ENCODE measurements at places on chromosomes 12 and 14.

GRCh38 chr14:43541356-43541755 lies 965.7 kb downstream of the FSCB start:
- DNase-seq: no peak

DNA sequence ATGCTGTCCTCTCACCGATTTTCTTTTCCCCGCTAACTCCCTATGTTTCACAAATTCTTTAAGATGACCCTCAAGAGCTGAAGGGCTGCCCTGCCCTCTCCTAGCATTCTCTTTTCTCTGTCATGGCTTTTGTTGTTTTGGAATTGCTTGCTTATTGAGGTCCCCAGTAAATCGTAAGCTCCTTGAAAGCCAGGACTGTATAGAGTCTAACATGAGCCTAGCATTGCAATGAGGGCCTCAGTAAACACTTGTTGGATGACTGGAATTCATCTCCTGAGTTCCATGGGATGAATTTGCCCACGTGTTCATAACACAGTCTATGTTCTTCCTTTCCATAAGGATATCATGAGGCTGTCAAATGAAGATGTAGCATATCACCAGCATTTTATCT lies 92.2 kb downstream of the APAF1 start:
- DNase-seq: no peak

DNA sequence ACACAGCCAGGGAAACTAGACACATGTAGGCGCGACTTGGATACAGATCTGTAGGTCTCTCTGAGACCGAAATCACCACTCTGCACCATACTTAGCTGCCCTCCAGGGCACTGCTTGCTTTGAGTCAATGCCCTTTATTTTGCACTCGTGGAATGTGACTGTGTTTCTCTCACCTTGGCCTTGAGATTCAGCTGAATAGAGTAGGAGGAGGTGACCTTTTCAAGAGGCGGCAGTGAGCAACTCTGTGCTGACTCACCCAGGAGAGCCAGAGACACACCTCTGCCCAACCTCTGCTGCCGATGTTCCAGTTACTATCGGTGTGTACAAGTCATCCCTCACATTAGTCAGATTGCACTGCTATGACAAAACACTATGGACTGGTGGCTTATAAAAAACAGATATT lies 583.4 kb downstream of the VRK1 start:
- peak; percentile 60 for DNase-seq

DNA sequence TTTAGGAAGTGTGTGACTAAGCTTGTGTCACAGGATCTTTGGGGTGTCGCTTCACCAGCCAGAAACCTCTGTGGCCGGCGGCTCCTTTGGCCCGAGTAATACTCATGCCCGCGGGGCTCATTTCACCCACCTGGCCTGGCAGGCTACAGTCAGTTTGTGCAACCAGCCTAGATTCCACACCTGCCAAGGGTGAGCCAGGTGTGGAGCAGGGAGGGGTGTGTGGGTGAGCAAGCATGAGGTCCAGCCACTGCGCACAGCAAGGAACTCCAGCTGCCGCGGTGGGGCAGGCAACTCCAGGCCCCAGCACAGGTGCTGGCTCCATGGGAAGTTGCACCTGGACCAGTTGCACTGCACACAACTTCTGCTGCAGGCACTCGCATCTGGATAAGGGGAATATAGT lies 462.3 kb upstream of the LRFN5 start:
- no peak for DNase-seq

DNA sequence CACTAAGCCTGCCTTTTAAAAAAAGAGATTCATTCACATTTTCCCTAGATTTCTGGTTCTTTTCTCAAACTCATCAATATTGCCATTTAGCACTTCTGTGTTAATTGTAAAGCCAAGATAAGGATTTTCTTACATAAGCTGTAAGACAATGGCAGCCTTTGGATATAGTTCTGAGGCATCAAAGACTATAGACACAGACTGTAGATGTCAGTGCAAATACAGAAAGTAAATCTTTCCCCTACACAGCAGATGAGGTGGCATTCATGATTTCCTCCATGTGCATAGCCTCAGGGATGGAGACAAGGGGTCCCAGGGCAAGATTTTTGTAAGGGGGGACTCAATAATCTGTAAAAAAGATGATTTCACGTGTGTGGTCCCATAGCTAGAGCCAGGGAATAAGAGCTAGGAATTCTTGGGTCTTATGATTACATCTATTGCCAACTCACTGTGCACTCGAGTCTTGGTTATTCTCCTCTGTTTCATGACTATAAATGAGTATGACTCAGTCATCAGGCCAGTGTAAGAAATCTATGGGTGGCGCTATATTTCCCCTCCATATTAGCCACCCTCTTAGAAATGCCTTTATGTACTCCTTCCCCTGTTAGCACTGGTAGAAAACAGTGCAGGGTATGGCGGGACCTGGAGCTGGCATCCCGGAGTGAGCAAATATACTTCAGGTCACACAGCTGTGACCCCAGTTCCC lies 207.5 kb downstream of the EXOC5 start:
- DNase-seq: no peak

DNA sequence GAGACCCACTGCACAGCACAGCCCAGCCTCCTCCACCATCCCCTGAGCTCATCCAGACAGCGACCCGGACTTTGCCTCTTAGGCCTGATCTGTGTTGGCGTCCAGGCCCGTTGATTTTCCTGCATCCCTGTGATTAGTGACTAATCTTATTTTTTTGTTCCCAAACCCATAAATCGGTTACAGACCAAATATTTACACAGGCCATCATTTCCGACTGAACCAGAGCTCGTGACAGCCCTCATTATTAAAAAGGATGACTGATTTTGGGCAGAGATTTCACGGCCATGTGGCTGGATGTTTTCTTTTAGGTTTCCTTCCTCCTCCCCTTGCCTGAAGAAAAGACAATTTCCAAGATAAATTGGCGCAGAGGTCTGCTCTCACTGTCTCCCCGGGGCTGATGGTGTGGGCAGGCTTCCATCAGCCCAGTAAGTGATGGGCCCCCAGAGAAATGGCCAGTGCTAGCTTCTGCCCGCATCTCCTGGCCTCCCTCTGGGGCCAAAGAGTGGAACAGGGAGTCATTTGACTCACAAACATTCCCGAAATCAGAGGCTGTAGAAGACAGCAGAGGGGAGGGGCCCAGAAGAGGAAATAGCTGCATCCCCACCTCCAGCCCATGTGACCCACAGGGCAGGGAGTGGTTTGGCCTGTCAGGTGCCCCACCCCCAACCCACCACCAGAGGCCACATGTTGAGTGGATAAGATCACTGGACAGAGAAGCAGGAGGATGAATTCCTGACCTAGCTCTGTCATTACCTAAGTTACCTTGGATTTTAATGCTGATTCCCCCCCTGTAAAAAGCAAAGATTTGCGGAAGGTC lies 283.5 kb downstream of the KSR2 start:
- DNase-seq: peak; percentile 98

- DNase-seq: no peak
Observed at GRCh38 chr14:72416081-72416849, 477.6 kb downstream of the DPF3 start.

GRCh38 chr12:51009056-51009440 lies 17.1 kb downstream of the SLC11A2 start:
- peak; percentile 66 for DNase-seq

DNA sequence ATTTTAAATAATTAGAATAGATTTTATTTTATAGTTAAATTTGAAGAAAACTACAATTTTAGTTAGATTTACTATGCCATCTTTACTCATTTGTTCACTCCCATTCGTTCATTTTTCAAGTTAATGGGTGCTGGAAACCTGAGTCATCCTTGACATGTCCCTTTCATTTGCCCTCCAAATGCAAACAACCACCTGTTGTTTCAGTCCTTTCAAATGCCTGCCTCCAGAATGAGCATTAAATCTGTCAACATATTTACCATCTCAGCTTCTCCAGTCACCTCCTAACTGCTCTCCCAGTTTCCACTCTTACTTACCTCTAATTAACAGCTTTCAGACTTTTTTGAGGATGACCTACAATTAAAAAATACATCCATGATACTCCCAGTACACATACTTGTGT lies 375.5 kb downstream of the RAD51B start:
- DNase-seq: peak; percentile 50

- DNase-seq: peak; percentile 89
Observed at GRCh38 chr12:124764870-124765580, 98.6 kb downstream of the SCARB1 start.

DNA sequence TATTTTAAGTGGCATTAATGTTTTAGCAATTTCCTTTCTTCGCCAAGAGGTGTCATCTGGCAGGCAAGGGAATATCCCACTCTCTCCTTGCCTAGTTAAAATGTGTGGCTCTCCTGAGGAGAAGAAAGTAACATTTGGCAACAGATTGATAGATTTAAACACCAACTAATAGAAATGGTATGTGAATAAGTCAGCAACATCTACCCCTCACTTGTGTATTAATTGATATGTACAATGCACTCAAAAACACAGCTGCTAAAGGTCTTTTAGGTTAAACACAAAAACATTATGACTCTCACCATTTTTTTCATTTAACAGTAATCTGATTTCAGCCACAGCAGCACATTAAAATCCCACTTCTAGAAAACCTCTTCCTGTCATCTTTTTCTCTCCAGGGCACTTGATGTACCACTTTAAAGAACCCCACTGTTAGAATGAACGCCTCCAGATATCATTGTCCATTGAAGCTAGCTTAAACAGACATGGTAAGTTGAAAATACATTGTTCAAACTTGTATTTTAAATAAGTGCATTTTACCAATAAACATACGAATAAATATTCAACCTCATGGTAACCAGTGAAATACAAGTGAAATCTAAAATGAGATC lies 151.7 kb downstream of the RPAP3 start:
- no peak for DNase-seq

DNA sequence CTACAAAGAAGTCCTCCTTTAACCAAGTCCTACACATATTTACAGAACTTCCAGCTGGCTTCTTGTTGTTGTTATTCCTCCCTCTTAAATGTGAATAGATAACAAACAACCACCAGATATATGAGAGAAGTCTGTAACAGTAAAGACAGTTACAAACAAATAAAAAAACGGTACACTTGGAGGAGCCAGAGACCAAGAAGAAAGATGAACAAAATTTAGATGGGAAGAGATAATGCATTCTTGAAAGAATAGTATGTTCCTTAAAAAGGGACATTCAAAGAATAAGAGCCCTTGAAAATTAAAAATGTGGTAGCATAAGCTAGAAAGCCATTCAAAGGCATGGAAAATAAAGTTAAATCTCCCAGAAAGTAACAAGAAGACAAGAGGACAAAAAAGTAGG lies 25.9 kb downstream of the SLCO1A2 start:
- DNase-seq: no peak

- peak; percentile 59 for DNase-seq
Observed at GRCh38 chr14:87896393-87897380, 96.3 kb downstream of the GALC start.

- DNase-seq: no peak
Observed at GRCh38 chr14:53701108-53701875, 255.3 kb downstream of the BMP4 start.

GRCh38 chr12:47920913-47921312 lies 16.1 kb upstream of the VDR start:
- DNase-seq: no peak

- peak; percentile 79 for DNase-seq
Observed at GRCh38 chr12:31868965-31869364, 90.2 kb upstream of the RESF1 start.

DNA sequence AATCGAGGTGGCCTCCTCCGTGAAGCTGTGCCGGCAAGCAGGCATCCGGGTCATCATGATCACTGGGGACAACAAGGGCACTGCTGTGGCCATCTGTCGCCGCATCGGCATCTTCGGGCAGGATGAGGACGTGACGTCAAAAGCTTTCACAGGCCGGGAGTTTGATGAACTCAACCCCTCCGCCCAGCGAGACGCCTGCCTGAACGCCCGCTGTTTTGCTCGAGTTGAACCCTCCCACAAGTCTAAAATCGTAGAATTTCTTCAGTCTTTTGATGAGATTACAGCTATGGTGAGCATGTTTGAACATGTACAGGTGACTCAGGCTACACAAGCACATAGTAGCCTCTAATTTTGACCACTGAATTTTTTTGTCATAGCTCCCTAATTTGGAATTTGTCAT lies 59.7 kb downstream of the ATP2A2 start:
- DNase-seq: no peak

- DNase-seq: no peak
Observed at GRCh38 chr14:65320661-65321308, 91.7 kb upstream of the FUT8 start.

- no peak for DNase-seq
Observed at GRCh38 chr12:120909633-120910298, 5.6 kb upstream of the SPPL3 start.

- no peak for DNase-seq
Observed at GRCh38 chr14:29955087-29955486, 27.4 kb upstream of the PRKD1 start.

GRCh38 chr12:25529738-25530137 lies 23.3 kb downstream of the LMNTD1 start:
- peak; percentile 72 for DNase-seq

DNA sequence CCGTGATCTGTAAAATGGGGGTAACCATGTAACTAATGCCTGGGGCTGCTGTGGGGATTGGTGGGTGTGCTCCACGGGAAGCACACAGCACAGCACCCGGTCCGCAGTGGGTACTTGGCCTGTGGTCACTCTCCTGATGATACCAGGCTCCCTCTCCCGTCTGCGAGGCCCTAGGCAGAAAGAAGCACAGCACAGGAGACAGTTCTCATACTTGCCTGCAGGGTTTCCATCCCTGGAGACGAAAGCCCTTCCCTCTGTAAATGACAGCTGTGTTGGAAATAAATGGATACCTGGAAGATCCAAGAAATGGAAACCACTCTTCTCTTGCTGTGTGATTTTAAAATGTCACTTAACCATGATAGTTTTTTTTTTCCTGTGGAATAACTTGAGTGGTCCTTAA lies 7.9 kb upstream of the PRMT8 start:
- no peak for DNase-seq

DNA sequence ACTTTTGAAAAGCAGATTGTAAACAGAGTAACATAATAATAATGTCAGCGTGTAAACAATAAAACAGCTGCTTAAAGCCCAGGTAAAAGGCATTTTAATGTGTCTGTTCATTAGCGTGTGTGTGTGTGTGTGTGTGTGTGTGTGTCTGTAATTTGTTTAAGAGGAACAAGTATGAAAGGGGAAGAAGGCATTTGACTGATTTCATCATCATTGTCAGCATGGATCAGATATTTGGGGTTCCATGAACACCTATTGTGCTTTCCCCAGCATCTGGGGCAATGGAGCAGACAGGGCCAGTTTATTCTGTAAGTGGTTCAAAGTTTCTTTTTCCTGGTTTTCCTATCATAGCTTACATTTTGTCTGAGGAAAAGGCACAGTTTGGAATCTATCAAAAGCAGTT lies 28.9 kb downstream of the SLC25A21 start:
- DNase-seq: no peak

DNA sequence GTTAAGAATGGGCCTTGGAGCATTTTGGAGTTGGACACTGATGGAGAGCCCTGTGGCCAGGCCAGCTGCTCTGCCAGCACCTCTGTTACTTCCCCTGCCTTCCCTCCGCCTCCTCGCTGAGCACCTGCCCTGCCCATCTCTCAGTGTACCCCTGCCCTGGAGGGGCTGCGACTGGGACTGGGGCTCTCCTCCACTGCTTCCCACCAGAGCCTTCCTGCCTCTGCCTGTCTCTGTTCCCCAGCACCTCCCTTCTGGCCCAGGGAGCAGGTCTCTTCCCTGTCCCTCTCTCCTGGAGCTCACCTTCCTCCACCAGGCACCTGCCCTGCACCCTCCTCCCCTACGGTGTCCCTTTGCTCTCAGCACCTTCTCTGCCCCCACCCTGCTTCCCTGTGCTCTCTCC lies 62.1 kb downstream of the WDR20 start:
- DNase-seq: no peak

Measured in kidney tubule cell (primary cell).